ENCODE measurements at places on chromosomes 16 and 17.

DNA sequence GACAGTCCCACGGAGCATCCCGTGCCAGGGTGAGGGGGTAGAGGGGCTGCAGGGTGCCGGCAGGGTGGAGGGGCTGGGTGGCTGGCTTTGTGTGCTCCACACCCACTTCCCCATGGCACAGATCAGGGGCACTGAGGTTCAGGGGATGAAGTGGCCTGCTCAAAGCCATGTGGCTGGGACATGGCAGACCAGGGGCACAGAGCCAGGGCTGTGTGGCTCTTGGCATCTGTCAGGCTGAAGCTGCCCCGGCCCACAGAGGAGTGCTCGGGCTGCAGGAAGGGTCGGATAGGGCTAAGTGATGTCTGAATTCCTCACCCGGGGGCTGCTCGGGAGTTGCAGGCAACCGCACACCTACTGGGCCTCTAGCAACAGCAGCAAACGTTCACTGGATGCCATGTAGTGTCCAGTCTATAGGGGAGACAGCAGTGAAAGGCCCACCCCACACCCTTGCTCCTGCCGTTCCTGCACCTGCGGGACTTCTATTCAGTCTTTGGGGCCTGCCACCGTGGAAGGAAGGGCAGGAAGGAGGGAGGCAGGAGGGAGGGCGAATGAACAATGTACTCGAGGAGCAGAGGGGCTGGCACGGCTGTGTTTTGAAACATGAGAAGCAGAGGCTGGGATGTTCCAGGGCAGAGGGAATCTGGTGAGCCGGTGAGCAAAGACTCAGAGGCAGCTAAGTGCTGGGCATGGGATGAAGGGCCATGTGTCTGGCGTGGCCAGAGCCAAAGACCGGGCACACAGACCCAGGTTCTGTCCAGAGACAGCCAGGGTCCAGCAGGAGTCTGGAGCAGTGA is 15.1 kb downstream of the SLC5A10 start:
- no peak for DNase-seq

DNA sequence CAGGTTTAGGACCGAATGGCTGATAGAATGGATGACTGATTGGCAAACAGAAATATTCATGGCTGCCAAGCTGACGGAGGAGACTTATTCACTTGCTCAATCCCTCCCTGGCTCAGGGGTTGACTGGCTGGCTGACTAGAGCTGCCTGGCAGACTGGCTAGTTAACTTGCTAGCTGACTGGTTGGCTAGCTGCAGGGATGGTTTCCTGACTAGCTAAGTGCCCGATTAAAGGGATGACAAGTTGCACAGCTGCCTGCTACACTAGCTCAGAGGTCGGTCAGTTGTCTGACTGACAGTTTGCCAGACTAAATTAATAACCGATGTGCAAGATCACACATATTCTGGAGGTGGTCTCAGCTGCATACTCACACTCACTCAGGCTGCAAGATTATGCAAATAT is 1208.4 kb upstream of the CDH8 start:
- DNase-seq = no peak

DNA sequence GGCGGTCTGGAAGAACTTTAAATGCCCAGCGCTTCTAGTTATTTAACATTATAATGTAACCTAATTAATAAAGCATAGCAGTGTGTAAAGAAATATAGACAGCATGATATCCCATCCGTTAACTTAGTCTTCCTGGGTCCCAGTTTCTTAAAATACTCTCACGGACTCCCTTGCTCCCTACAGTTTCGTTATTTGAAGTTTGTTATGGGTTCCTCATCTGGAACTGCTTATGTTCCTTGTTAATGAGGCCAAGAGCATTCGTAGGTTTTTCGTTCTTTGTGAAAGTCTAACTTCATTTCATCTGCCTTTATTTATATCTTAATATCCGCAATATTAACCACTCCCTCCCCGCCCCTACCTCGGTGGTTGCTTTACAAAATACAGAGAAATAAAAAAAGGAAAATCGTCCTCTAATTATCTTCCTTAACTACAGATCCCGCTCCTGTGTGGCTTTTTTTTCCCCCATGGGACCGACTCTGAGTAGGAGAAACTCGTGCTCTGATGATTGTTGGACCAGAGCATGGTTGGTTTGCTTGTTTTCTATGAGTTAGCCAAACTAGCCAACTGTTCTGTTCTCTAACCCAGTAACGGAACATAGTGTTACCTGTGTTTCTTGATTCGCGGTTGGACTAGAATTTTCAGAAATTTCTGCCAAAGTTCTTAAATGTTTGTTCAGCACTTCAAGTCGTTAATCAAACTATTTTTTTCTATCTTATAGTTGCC is 863 bp downstream of the ADPRM start:
- DNase-seq = no peak

DNA sequence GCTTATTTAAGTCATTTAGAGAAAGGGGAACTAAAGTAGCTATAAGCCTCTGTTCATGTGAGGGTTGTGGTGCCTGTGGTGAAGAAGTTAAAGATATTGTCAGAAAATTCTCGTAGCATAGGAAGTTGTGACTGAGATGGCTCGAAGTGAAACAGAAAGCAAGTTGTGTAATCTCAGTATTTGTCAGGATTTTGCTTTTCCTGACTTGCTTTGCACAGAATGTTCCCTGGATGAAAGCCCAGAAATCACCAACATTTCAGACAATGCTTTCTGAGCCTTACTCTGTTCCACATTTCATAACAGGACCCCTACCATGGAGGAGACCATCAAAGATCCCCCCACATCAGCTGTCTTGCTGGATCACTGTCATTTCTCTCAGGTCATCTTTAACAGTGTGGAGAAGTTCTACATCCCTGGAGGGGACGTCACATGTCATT is 10.6 kb downstream of the CALCOCO2 start:
- no peak for DNase-seq

- DNase-seq = no peak
Measured at GRCh38 chr16:49839017-49839825, 16.7 kb downstream of the ZNF423 start.

GRCh38 chr16:3019594-3020246 is 448 bp upstream of the TNFRSF12A start:
- DNase-seq = no peak

- no peak for DNase-seq
Measured at GRCh38 chr16:53583401-53583800, 80.4 kb upstream of the AKTIP start.

DNA sequence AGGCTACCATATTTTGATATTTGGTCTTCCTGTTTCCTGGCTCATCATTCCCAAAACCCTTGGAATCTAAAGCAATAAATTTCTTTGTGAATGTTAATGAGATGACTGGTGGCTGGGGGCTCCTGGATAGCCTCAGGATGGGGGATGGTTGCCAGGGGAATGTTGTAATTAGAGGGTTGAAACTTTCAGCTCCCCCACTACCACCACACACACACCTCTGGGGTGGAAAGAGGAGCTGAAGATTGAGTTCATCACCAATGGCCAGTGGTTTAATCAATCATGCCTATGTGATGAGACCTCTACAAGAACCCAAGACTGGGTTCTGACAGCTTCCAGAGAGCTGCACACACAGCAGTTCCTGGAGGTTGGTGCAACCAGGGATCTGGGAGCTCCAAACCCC is 59.1 kb downstream of the HS3ST3A1 start:
- no peak for DNase-seq

DNA sequence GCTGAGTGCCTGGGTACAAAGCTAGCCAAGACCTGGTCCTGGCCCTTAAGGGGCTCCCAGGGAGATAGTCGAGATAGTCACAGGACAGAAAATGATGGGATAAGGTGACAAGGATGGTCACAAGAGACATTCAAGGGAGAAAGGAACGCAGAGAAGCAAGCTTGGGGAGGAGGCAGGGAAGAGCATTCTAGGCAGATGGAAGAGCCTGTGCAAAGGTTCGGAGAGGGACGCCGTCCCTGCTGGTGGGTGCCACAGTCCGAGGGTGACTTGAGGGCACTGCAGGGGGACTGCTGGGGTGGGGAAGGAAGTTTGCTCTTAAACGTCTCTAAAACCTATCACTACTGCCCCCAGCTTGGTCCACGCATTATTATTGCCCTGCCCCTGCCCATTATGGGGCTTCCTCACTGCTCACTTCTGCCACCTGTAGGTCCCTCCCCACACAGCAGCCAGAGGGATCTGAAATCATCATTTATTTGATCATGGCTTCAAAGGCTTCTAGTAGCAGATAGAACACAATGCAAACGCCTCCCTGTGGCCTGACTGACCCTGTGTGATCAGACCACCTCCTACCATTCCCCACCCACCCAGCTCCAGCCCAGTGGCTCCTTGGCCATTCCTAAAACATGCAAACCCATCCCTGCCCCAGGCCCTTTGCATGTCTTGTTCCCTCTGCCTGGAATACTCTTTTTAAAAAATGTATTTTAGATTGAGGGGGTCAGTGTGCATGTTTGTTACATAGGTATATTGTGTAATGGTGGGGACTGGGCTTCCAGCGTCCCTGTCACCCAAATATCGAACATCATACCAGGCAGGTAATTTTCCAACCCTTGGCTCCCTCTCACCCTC is 60.3 kb downstream of the RMI2 start:
- DNase-seq = no peak

- DNase-seq = peak; percentile 64
Measured at GRCh38 chr17:45451131-45451530, 18.5 kb upstream of the ARHGAP27 start.

- no peak for DNase-seq
Measured at GRCh38 chr16:85195271-85195647, 83.0 kb upstream of the CIBAR2 start.
